WTC11 (cell line): ENCODE measurements at places on chromosomes 12 and 14.

DNA sequence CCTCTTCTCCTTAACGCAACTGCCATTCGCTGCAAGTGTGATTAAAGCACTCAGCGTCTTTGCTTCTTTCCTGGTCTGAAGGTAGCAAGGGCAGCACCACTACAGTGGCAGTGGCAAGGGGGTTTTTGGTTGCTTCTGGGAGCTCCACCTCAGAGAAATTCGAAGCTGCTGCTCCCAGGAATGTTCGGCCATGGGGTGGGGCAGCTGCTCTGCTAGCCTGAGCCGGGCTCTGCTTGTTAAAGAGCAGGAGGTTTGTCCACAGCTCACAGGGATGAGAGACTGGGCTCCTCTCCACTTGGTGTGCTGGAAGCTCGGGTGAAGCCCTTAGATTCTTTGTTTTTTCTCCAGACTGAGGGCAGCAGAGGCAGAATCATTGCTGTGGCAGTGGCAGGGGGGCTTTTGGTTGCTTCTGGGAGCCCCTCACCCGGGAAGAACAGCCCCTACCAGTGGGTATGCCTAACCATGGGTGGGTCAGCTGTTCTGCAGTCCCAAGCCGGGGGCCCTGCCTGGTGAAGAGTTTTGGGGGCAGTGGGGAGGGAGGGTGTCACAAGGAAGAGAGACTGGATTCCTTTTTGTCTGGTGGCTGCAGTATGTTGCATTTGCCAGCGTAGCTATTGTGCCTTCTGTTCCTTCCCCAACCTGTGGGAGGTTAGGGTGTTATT lies 340.2 kb downstream of the AEBP2 start:
- peaks cover 28% of the 10 kb centered on the region for H3K4me1 ChIP-seq
- no peak overlapping the region for H3K4me3 ChIP-seq
- no peaks in the 10 kb centered on the region for H3K27me3 ChIP-seq
- no peaks in the 10 kb centered on the region for H3K36me3 ChIP-seq
- DNase-seq: peak; percentile 47

GRCh38 chr14:70709726-70710382 lies 68.1 kb downstream of the TTC9 start:
- peak overlapping the region; percentile 97 for H3K27ac ChIP-seq
- DNase-seq: no peak
- no peaks in the 10 kb centered on the region for H3K27me3 ChIP-seq
- peak overlapping the region; percentile 7; the same call in 1 of the 2 replicates for H3K4me3 ChIP-seq
- H3K4me1 ChIP-seq: peaks cover 75% of the 10 kb centered on the region
- no peaks in the 10 kb centered on the region for H3K36me3 ChIP-seq

GRCh38 chr12:117034249-117034648 lies 65.0 kb downstream of the TESC start:
- H3K27ac ChIP-seq: no peak overlapping the region; the same call in 1 of the 2 replicates
- H3K27me3 ChIP-seq: no peaks in the 10 kb centered on the region
- peaks cover 18% of the 10 kb centered on the region for H3K4me1 ChIP-seq
- H3K4me3 ChIP-seq: no peak overlapping the region
- H3K36me3 ChIP-seq: no peaks in the 10 kb centered on the region
- DNase-seq: no peak

- DNase-seq: peak; percentile 53
- peaks cover 6% of the 10 kb centered on the region for H3K4me1 ChIP-seq
- peaks cover 2% of the 10 kb centered on the region; the same call in 1 of the 2 replicates for H3K27me3 ChIP-seq
- no peaks in the 10 kb centered on the region for H3K36me3 ChIP-seq
Observed at GRCh38 chr12:53867216-53868012, 71.2 kb upstream of the HOXC13 start.

GRCh38 chr12:68776976-68777610 lies 30.9 kb upstream of the MDM2 start:
- H3K36me3 ChIP-seq: no peaks in the 10 kb centered on the region
- no peaks in the 10 kb centered on the region for H3K27me3 ChIP-seq
- H3K4me3 ChIP-seq: no peak overlapping the region
- no peak for DNase-seq
- no peak overlapping the region for H3K27ac ChIP-seq

- DNase-seq: no peak
- H3K36me3 ChIP-seq: no peaks in the 10 kb centered on the region
- no peak overlapping the region for H3K4me3 ChIP-seq
- H3K4me1 ChIP-seq: peaks cover 22% of the 10 kb centered on the region
- H3K27me3 ChIP-seq: peaks cover 42% of the 10 kb centered on the region
Observed at GRCh38 chr14:58598028-58598803, 39.5 kb upstream of the DACT1 start.

DNA sequence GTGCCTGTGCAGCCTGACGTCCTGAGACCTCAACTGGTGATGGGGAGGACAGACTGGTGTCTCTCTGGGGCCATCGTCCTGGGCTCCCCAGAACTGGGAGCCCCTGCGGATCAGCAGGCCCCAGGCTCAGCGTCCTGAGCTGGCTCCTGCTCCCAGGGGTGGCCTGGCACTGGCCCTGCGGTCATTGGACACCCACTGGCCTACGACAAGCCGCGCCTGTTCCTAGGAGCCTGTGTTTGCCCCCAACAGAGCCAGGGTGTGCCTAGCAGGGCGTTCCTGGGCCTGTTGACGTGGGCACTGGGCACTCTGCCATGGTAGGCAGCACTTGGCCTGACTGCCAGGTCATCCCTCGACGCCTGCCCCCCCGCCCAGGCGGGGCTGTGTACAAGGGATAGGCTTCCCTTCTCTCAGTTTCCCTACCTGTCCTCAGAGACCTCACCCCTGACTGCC lies 8.4 kb downstream of the ADSS1 start:
- H3K36me3 ChIP-seq: no peaks in the 10 kb centered on the region
- no peak overlapping the region for H3K27ac ChIP-seq
- DNase-seq: no peak

GRCh38 chr14:102784892-102785594 lies 7.8 kb downstream of the TRAF3 start:
- no peaks in the 10 kb centered on the region for H3K36me3 ChIP-seq
- no peak for DNase-seq
- H3K4me1 ChIP-seq: peaks cover 23% of the 10 kb centered on the region
- no peaks in the 10 kb centered on the region for H3K27me3 ChIP-seq
- no peak overlapping the region for H3K4me3 ChIP-seq

DNA sequence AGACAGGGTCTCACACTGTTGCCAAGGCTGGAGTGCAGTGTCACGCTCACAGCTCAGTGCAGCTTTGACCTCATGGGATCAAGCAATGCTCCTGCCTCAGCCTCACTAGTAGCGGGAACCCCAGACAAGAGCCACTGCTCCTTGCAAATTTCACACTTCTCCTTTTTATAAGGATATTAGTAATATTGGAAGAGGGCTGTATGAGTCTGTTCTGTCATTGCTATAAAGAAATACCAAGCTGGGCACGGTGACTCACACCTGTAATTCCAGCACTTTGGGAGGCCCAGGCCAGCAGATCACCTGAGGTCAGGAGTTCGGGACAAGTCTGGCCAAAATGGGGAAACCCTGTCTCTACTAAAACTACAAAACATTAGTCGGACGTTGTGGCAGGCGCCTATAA lies 12.9 kb upstream of the ORAI1 start:
- no peaks in the 10 kb centered on the region for H3K36me3 ChIP-seq
- H3K27me3 ChIP-seq: no peaks in the 10 kb centered on the region
- H3K4me3 ChIP-seq: no peak overlapping the region
- peaks cover 21% of the 10 kb centered on the region for H3K4me1 ChIP-seq

DNA sequence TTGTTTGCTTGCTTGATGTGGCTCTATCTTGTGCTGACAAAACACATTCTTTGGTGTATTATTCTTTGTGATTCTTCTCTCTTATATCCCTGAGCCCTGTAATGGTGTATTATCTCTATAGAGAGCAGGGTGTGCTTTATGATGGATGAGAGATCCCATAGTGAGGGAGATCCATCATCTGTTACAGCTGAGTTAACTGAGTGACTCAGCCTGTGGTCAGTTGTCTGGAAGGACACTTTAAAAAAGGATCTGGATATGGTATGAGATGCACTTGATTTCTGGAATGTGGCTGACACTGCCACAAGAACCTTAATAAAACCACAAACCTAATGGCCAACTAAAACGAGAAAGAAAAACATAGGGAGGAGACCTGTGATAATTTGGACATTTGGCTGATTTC lies 461.4 kb upstream of the SYT1 start:
- no peaks in the 10 kb centered on the region for H3K36me3 ChIP-seq
- no peaks in the 10 kb centered on the region; the same call in 1 of the 2 replicates for H3K27me3 ChIP-seq
- no peak overlapping the region for H3K4me3 ChIP-seq
- peaks cover 36% of the 10 kb centered on the region for H3K4me1 ChIP-seq
- DNase-seq: no peak
